NCI-H187 treated with DMSO at 0.1 percent for 48 hours (cell line): ENCODE measurements at places on chromosomes 2 and 18.

DNA sequence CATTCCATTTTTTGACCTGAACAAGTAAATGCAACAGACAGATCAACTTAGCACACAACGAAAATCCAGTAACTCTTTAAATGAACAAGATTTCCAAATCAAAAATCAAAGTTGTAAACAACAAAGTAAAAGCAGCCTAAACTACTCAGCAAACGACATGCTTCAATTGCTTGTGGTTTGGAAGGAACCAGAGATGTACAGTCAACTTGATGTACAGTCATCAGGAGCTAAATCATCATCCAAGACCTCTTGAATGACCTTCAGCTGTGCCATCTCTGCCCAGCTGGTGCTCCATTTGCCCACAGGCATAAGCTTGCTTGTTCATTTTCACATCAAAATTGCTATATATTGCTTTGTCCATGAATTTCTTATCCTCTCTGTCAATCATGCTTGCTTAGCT, 109.8 kb downstream of the UPP2 start:
- DNase-seq: no peak

DNA sequence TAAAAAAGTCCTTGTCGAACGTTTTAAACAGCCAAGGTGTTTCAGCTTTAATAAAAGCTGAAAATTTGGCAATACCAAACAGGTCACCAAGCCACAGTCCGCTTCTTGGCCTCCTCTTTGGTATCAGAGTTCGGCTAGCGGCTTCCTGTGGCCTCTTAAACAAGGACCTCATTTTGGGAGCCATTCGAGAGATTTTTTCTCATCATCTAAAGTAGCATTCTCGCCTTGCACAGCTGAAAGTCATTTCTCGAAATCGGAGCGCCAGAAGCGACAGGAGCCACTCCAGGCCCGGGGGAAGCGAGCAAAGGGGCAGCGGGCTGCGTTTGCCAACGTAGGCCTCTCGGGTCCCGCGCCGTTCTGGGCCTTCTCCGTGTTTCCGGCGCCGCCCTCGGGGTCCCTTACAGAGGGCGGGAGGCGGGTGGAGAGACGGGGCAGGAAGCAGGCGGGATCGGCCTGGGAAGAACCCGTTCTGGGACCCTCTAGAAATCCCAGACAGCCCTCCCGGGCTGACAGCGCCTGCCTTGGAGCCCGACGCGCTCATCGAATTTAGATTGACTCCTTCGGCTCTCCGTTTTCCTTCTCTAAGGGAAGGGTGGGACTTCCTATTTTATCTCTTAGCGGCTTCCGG, 522 bp upstream of the ZNF407 start:
- no peak for DNase-seq

DNA sequence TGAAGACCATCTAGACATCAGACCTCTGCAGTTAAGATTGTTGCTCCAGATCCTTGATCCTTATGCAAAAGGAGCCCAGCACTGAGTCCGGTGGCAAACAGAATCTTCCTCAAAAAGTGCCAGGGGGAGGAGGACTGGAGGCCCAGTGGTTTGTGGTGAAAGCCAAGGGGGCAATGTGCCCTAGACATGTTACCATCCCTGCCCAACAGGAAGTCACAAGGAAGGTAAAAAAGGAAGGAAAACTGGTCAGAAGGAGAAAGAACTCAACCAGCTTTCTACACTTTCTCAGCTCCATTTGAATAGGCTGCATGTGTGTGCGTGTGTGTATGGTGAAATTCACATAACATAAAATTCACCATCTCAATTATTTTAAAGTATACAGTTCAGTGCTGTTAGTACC, 25.0 kb upstream of the KDM3A start:
- no peak for DNase-seq

DNA sequence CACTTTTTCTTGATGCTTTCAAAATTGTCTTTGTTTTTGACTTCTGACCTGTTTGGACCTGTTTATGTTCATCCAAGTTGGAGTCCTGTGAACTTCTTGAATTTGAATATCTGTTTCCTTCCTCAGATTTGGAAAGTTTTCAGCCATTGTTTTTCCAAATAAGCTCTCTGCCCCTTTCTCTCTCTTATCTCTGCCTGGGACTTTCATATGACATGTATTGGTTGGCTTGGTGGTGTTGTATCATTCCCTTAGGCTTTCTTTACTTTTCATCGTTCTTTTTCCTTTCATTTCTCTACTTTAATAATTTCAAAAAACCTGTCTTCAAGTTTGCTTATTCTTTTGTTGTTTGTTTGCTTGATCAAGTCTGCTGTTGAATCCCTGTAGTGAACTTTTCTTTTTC, 60.1 kb upstream of the LDLRAD4 start:
- no peak for DNase-seq

- DNase-seq: no peak
Observed at GRCh38 chr2:154709215-154709614, 10.7 kb downstream of the KCNJ3 start.

GRCh38 chr2:136226903-136227302, 109.0 kb upstream of the CXCR4 start:
- no peak for DNase-seq

- DNase-seq: no peak
Observed at GRCh38 chr2:135055182-135055786, 3.2 kb downstream of the RAB3GAP1 start.

DNA sequence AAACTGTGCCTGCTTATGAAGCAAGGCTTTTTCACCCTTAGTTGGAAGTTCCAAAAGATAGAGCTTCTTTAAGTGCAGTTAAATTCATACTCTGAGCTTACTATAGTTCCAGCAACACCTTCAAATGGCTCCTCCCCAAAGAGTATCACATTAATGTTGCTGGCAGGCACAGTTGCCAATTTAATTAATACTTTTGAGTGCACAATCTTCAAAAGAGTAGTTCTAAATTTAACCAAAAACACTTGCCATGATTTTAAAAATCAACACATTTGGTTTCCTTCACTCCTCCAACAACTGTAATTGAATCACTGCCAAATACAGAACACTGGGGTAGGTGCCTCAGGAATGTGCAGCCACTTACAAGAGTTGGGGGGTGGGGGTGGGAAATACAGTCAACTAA, 150.6 kb upstream of the UBE2E3 start:
- DNase-seq: no peak

GRCh38 chr2:136909777-136910176, 144.4 kb downstream of the THSD7B start:
- DNase-seq: no peak

DNA sequence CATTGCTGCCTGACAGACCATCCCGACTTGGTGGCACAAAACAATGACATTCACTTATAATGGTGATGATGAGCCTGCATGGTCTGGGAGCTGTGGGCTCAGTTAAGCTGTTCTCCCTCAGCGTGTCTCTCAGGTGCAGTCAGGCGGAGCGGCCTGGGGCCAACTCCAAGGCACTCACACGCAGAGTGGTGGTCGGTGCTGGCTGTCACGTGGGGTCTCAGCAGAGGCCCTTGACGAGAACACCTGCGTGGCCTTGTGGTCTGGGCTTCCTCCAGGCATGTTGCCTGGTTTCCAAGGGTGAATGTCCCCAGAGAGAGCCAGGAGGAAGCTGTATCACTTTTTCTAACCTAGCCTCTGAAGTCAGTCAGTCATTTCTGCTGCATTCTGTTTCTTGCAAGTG, 29.8 kb downstream of the ARMC9 start:
- DNase-seq: peak; percentile 0

GRCh38 chr2:227655454-227655853, 11.2 kb upstream of the SCYGR5 start:
- no peak for DNase-seq

DNA sequence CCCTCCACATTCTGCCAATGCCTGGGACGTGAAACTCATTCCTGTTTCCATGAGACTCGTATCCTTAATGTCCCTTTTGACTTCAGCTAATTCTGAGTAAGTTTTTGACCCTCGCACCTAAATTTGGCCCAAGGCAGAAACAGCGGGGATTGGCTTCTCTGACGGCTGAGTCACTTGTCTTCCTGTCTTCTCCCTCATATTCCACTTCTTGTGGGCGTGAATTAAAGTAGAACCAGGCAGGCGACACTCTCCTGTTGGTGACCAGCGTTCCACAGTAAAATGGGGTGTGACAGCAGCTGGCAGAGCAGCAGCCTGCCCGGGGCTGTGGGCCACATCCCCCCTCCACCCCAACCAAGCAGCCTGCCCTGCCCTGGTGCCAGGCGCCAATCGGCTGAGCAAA, 15.5 kb downstream of the TTC32 start:
- no peak for DNase-seq

DNA sequence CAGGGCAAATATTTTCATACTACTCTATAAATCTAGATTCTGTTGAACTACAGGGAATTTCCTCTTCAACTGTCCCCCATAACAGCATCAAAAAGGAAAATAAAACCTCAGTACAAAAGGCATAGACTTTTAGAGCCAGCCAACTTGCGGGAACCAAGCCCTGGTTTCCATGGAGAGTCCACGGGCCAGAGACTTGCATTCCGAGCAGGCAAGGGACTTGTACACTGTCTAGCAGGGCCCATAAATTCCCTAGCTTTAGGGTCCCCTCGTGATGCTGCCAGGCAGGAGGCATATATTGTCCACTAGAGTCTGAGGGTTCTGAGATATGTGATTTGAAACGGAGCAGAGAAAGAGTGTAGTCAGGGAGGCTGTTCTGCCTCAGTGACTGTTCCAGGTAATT, 153.1 kb upstream of the SLC14A2 start:
- DNase-seq: no peak

DNA sequence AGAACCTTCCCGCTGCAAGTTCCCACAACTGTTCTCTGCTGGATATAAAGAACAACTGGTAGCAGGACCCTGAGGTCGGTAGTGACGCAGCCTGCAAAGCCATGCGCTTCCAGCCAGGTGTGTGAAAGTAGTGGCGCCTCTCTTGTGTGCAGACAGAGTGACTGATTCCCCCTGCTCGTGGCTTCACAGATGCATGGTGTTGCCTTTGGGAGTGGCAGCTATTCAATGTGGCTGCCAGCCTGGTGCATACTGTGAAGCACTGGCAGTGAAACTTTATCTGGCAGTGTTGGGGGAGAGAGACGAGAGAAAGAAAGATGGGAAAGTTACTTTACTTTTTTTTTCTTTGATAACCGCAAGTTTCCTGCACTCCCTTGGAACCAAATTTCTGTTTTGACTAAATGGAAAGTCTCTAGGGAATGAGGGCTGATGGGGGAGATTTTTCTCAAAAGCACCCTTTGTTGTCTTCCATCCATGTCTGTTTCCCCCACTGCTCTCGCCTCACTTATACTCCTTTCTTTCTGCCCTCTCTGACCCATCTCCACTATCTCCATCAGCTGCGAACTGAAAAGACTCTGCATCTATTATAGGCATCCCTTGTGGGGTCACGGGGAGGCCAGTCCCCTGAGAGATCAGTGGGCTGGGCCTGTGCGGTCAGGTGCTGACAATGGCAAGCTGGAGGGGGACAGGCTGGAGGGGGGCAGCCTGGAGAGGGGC, 90.0 kb upstream of the TNP1 start:
- DNase-seq: no peak

GRCh38 chr2:199926806-199927205, 15.7 kb downstream of the C2orf69 start:
- DNase-seq: no peak

DNA sequence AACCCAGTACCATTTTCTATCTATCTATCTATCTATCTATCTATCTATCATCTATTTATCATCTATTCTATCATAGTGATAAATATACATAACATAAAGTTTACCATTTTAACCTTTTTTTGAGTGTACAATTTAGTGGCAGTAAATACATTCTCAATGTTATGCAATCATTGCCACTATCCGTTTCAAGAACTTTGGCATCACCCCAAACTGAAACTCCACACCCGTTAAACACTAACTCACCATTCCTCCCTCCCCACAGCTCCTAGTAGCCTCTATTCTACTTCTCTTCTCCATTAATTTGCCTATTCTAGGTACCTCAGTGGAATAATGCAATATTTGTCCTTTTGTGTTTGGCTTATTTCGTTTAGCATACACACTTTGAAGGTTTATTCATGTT, 82.5 kb upstream of the KCNE4 start:
- no peak for DNase-seq

- no peak for DNase-seq
Observed at GRCh38 chr2:212912445-212913103, 238.8 kb downstream of the IKZF2 start.

DNA sequence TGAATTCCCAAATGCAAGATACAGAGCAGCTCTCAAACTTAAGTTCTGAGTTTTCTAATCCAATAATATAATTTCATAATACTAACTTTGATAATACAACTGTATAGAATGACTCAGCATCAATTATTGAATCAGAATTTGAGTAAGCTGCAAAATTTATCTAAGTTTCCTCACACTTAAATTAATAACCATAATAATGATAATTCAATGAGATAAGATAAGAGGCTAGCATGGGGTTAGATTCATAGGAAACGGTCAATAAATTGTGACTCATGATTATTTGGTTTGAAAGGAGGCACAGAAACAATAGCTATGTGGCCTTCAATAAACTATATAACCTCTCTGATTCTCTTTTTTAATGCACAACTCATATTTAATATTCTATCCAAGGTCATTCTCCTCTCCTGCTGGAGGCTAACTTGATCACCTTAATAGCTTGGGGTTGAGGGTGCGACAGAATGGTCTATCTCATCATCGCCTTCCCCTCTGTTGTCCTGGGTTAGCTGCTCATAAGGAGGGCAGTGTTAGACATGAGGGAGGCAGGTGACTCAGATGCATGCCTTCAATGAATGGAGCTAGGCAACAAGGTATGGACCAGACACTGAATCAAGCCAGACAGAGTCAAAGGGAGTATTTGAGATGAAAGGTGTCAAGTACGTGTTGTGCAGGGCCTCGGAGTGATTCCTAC, 36.2 kb upstream of the BMP10 start:
- DNase-seq: no peak

DNA sequence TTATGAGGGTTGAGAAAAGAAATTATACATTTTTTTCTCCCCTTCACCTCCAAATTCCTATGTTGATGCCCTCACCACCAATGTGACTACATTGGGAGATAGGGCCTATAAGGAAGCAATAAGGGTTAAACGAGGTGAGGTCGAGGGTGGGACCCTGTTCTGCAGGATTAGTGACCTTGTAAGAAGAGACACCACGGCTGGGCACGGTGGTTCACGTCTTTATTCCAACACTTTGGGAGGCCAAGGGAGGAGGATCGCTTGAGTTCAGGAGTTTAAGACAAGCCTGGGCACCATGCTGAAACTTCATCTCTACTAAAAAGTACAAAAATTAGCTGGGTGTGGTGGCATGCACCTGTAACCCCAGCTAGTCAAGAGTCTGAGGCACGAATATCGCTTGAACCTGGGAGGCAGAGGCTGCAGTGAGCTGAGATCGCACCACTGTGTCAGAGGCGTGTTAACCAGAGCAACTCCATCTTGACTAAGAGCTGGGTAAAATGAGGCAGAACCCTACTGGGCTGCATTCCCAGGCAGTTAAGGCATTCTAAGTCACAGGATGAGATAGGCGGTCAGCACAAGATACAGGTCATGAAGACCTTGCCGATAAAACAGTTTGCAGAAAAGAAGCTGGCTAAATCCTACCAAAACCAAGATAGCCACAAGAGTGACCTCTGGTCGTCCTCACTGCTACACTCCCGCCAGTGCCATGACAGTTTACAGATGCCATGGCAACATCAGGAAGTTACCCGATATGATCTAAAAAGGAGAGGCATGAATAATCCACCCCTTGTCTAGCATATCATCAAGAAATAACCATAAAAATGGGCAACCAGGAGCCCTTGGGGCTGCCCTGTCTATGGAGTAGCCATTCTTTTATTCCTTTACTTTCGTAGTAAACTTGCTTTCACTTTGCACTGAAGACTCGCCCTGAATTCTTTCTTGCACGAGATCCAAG, 77.0 kb downstream of the NCAPH start:
- DNase-seq: no peak

- no peak for DNase-seq
Observed at GRCh38 chr2:67008155-67008554, 389.0 kb upstream of the ETAA1 start.
